Immature natural killer cell (primary cell): ENCODE measurements at places on chromosomes 6 and 20. TPM values are rescaled to one million over a fixed set of nuclear protein-coding genes. Genes with fewer than 3 reads are reported as not detected.

GRCh38 chr20:46089417-46090388, at the start of gene NCOA5:
NCOA5 (minus strand) TSS chr20:46089962; CDS start chr20:46079424, 10,538 bp downstream.
- H3K36me3 ChIP-seq, result no peaks in the 10 kb centered on the region
- peak within 1 kb of the TSS; percentile 90 for H3K27ac ChIP-seq
- peak within 1 kb of the TSS; percentile 91 for H3K4me3 ChIP-seq
- H3K4me1 ChIP-seq, result peaks cover 56% of the 10 kb centered on the region

GRCh38 chr6:135680964-135681913, 170.3 kb upstream of the PDE7B start:
- no peaks in the 10 kb centered on the region for H3K36me3 ChIP-seq
- no peak overlapping the region for H3K4me3 ChIP-seq
- no peaks in the 10 kb centered on the region for H3K27me3 ChIP-seq
- H3K4me1 ChIP-seq, result no peaks in the 10 kb centered on the region
- H3K27ac ChIP-seq, result no peak overlapping the region

GRCh38 chr20:31680286-31681127, 42.2 kb downstream of the BCL2L1 start:
- no peak for DNase-seq
- H3K4me3 ChIP-seq, result peak overlapping the region; percentile 54
- peaks cover 100% of the 10 kb centered on the region for H3K4me1 ChIP-seq
- H3K27ac ChIP-seq, result peak overlapping the region; percentile 87
- peaks cover 2% of the 10 kb centered on the region for H3K27me3 ChIP-seq

GRCh38 chr6:160039441-160039840, 70.6 kb downstream of the IGF2R start:
- peaks cover 72% of the 10 kb centered on the region for H3K36me3 ChIP-seq
- no peak for DNase-seq
- peaks cover 6% of the 10 kb centered on the region for H3K27me3 ChIP-seq
- H3K4me1 ChIP-seq, result peaks cover 36% of the 10 kb centered on the region
- H3K4me3 ChIP-seq, result no peak overlapping the region

GRCh38 chr6:28553986-28554881, 28.6 kb downstream of the GPX5 start:
- H3K27ac ChIP-seq, result no peak overlapping the region
- no peaks in the 10 kb centered on the region for H3K4me1 ChIP-seq
- no peak for DNase-seq
- peaks cover 25% of the 10 kb centered on the region for H3K27me3 ChIP-seq
- H3K36me3 ChIP-seq, result no peaks in the 10 kb centered on the region

DNA sequence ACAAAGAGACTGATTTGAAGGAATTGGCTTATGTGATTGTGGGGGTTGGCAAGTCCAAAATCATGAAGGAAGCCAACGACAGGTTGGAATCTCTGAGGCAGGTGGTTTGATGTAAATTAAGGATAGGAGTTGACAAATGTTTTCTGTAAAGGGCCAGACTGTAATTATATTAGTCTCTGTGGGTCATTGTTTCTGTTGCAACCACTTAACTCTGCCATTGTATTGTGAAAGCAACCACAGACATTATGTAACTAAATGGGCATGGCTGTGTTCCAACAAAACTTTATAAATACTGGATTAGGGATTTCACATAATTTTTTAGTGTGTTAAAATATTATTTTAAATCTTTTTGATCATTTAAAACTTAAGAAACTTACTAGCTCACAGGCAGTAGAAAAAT, 199.2 kb upstream of the MYLIP start:
- no peaks in the 10 kb centered on the region for H3K4me1 ChIP-seq
- no peak overlapping the region for H3K4me3 ChIP-seq
- H3K27me3 ChIP-seq, result peaks cover 7% of the 10 kb centered on the region
- DNase-seq, result no peak
- no peak overlapping the region for H3K27ac ChIP-seq

GRCh38 chr6:18166312-18167036, 11.3 kb downstream of the KDM1B start:
- H3K27ac ChIP-seq, result no peak overlapping the region
- H3K4me3 ChIP-seq, result no peak overlapping the region
- peaks cover 28% of the 10 kb centered on the region for H3K36me3 ChIP-seq
- H3K27me3 ChIP-seq, result no peaks in the 10 kb centered on the region

GRCh38 chr6:111803371-111803770, 69.9 kb downstream of the FYN start:
- H3K27me3 ChIP-seq, result peaks cover 4% of the 10 kb centered on the region
- H3K36me3 ChIP-seq, result peaks cover 16% of the 10 kb centered on the region
- peak overlapping the region; percentile 64 for H3K4me3 ChIP-seq
- peak overlapping the region; percentile 92 for H3K27ac ChIP-seq

The MUCL3 gene
- not detected for polyA plus RNA-seq

The SMIM13 gene
- polyA plus RNA-seq, result 4.0 TPM

The OLIG3 gene
- polyA plus RNA-seq, result not detected

The LPA gene
- not detected for polyA plus RNA-seq

DNA sequence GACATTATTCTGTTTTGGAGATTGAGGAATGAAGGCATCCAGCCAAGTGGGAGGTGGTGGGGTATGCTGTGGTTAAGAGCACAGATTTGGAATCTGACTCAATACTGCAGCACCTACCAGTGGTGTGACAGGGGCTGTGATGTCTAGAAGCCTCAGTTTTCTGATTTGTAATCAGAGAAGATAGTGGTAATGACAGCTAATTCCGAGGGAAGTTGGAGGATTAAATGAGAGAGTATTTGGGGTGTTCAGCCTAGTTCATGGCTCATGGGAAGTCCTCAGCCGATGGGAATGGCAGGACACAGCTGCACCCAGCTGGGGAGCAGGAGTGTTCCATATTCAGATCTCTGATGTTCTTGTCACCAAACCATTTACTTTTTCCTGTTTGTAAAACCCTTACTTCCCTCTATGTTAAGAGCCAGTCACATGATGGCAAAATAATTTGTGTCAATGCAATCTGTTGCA, 9.3 kb downstream of the SLC9A8 start:
- peak overlapping the region; percentile 49 for H3K27ac ChIP-seq
- H3K27me3 ChIP-seq, result no peaks in the 10 kb centered on the region
- DNase-seq, result no peak

The CST5 gene
- not detected for polyA plus RNA-seq

The LRRN4 gene
- not detected for polyA plus RNA-seq

DNA sequence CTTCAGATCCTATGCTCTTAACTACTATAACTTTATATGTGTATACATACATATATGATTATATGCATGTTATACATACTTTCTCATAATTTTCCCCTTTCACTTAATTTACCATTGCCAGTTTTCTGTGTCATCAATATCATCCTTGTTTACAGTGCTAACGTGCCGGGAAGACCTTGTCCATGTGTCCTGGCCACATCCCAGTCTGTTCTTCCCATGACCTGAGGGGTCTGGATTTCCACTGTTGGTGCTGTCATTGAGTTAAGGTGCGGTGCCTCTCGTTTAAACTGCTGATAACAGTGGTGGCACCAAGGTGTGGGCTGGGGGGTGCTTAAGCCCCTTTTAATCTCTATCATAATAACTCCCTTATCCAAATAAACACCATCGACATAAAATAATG, 8.5 kb upstream of the SDCBP2 start:
- H3K36me3 ChIP-seq, result no peaks in the 10 kb centered on the region
- H3K27me3 ChIP-seq, result no peaks in the 10 kb centered on the region
- H3K4me3 ChIP-seq, result no peak overlapping the region
- peaks cover 10% of the 10 kb centered on the region for H3K4me1 ChIP-seq

The CRISP3 gene
- not detected for polyA plus RNA-seq

GRCh38 chr20:49562311-49563014, 5.5 kb downstream of the PTGIS start:
- no peaks in the 10 kb centered on the region for H3K36me3 ChIP-seq
- peaks cover 12% of the 10 kb centered on the region for H3K27me3 ChIP-seq
- no peak overlapping the region for H3K27ac ChIP-seq
- no peak overlapping the region for H3K4me3 ChIP-seq

GRCh38 chr6:125924169-125924568, 32.4 kb upstream of the HINT3 start:
- H3K36me3 ChIP-seq, result peaks cover 15% of the 10 kb centered on the region
- H3K27me3 ChIP-seq, result no peaks in the 10 kb centered on the region
- no peak for DNase-seq
- H3K4me1 ChIP-seq, result peaks cover 27% of the 10 kb centered on the region

The PTGIS gene
- polyA plus RNA-seq, result not detected

DNA sequence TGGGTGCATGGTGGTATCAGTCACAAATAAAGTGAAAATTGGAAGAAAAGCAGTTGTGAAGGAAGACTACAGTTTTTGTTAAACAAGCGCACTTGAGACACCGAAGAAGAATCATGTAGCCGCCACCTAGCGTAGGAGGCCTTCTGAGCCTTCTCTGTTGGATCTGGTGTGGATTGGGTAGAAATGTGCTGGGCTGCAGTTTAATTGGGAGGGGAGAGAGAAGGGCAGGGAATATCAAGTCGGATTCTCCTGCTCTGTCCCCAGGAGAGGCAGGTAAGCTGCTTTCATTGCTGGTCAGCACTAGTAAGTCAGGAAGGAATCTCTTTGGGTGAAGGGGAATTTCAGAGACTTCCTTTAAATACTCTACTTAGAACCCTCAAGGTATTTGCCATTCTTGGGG, 1.2 kb upstream of the FABP7 start:
- no peaks in the 10 kb centered on the region for H3K36me3 ChIP-seq
- no peak overlapping the region for H3K4me3 ChIP-seq
- H3K27ac ChIP-seq, result no peak overlapping the region
- no peak for DNase-seq
- no peaks in the 10 kb centered on the region for H3K4me1 ChIP-seq

GRCh38 chr20:16360668-16361067, 212.6 kb downstream of the KIF16B start:
- H3K4me1 ChIP-seq, result no peaks in the 10 kb centered on the region
- H3K27me3 ChIP-seq, result no peaks in the 10 kb centered on the region
- no peak overlapping the region for H3K27ac ChIP-seq
- peaks cover 3% of the 10 kb centered on the region for H3K36me3 ChIP-seq
- DNase-seq, result no peak
- H3K4me3 ChIP-seq, result no peak overlapping the region

The RAET1L gene
- polyA plus RNA-seq, result not detected

DNA sequence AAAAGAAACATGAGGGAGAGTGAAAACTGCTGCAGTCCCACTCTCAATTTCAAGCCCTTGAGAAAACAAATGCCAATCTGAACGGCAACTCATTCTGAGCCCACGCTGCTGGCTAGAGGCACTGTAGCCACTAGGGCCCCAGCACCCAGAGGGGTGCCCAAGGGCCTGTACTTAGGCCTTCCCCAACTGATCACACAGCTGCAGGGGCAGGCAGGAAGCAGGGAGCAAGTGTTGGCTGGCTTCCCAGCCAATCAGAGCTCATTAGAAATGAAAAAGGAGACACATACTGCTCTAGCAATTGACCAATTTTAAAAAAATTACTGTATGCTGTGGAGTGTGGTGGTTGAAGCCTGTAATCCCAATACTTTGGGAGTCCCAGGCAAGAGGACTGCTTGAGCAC, 3.7 kb upstream of the BEND3 start:
- H3K27me3 ChIP-seq, result peaks cover 6% of the 10 kb centered on the region
- H3K36me3 ChIP-seq, result no peaks in the 10 kb centered on the region
- no peak overlapping the region for H3K27ac ChIP-seq
- peaks cover 11% of the 10 kb centered on the region for H3K4me1 ChIP-seq
- DNase-seq, result no peak

GRCh38 chr6:122832459-122832858, 43.4 kb downstream of the SMPDL3A start:
- H3K4me1 ChIP-seq, result no peaks in the 10 kb centered on the region
- H3K27ac ChIP-seq, result no peak overlapping the region
- peaks cover 2% of the 10 kb centered on the region for H3K27me3 ChIP-seq
- DNase-seq, result no peak
- no peaks in the 10 kb centered on the region for H3K36me3 ChIP-seq

The HAO1 gene
- polyA plus RNA-seq, result not detected

The GTF2H4 gene
- polyA plus RNA-seq, result 6.3 TPM

DNA sequence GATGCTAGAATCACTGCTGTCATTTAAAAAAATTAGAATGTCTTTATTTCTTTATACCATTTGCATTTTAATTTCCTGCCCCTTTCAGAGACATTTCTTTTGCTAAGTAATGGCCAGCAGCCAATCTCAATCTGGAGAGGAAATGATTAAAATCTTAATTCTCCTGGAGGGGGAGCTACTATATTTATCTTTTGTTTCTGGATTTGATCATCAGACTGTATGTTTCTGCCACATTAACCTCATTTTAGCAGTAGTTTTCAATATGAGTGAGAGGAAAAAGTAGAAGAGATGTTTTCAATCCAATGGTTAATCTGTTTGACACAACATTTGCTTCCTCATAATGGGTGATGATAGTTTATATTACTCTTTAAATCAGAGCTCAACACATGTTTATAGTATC, 138.0 kb downstream of the FUT9 start:
- H3K27ac ChIP-seq, result no peak overlapping the region
- no peak for DNase-seq
- H3K36me3 ChIP-seq, result no peaks in the 10 kb centered on the region
- no peaks in the 10 kb centered on the region for H3K4me1 ChIP-seq

GRCh38 chr20:60270341-60270740, 312.1 kb downstream of the CDH26 start:
- no peak for DNase-seq
- peaks cover 8% of the 10 kb centered on the region for H3K36me3 ChIP-seq
- H3K27me3 ChIP-seq, result no peaks in the 10 kb centered on the region
- H3K4me3 ChIP-seq, result no peak overlapping the region
- H3K4me1 ChIP-seq, result no peaks in the 10 kb centered on the region
- H3K27ac ChIP-seq, result no peak overlapping the region

The SFTA2 gene
- polyA plus RNA-seq, result not detected

- H3K36me3 ChIP-seq, result no peaks in the 10 kb centered on the region
- no peak overlapping the region for H3K27ac ChIP-seq
- H3K4me3 ChIP-seq, result no peak overlapping the region
Observed at GRCh38 chr20:14685183-14685582, 347.8 kb upstream of the FLRT3 start.

DNA sequence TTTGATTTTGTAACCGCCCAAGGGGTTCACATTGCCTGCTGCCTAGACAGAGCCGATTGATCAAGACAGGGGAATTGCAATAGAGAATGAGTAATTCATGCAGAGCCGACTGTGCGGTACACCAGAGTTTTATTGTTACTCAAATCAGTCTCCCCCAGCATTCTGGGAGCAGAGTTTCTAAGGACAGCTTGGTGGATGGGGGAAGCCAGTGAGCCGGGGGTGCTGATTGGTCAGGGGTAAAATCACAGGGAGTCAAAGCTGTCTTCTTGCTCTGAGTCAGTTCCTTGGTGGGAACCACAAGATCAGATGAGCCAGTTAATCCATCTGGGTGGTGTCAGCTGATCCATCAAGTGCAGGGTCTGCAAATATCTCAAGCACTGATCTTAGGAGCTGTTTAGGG, 60.0 kb upstream of the EZR start:
- peaks cover 4% of the 10 kb centered on the region for H3K27me3 ChIP-seq
- peaks cover 8% of the 10 kb centered on the region for H3K36me3 ChIP-seq
- H3K27ac ChIP-seq, result no peak overlapping the region

The B3GAT2 gene
- 0.59 TPM for polyA plus RNA-seq

The GSTA3 gene
- not detected for polyA plus RNA-seq

The EFCAB8 gene
- not detected for polyA plus RNA-seq

The DEFB132 gene
- polyA plus RNA-seq, result not detected
